ENCODE measurements at places on chromosomes 6 and 20.

GRCh38 chr6:36201612-36202011, 5.1 kb downstream of the BRPF3 start:
- no peak for DNase-seq

GRCh38 chr6:110326609-110327008, 31.5 kb downstream of the METTL24 start:
- DNase-seq: no peak

- DNase-seq: no peak
These were observed 28.7 kb upstream of the TXNDC5 start for GRCh38 chr6:7939184-7939863.

GRCh38 chr20:24469894-24470745, 691 bp downstream of the SYNDIG1 start:
- DNase-seq: no peak

DNA sequence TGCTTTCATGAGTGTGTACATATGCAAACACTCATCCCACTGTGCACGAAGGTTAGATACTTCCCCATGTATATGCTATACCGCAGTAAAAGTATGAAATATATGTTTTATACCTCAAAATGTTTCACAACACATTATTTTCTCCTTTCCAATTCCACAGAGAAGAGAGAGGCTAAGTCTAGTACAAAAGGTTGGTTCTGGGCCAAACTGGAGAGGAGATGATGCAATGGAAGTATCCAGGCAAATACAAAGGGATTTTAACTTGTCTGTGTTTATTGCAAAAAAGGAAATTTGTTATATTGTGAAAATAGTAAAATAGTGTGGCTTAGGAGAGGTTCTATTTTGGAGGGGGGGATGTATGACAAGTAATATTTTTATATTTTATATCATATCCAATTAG, 112.6 kb downstream of the PLCB1 start:
- no peak for DNase-seq
